ENCODE measurements at places on chromosomes 12 and 14.

DNA sequence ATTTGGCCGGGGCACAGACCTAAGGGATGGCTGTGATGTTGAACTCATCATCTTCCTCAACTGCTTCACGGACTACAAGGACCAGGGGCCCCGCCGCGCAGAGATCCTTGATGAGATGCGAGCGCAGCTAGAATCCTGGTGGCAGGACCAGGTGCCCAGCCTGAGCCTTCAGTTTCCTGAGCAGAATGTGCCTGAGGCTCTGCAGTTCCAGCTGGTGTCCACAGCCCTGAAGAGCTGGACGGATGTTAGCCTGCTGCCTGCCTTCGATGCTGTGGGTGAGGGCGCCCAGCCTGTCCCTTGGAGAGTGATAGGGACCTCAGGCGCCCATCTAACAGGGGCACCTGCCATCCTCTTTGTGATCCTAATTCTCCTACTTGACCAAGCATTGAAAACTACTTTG is 12.4 kb downstream of the OAS3 start:
- H3K27me3 ChIP-seq, result no peaks in the 10 kb centered on the region
- H3K4me1 ChIP-seq, result no peaks in the 10 kb centered on the region
- H3K36me3 ChIP-seq, result peaks cover 7% of the 10 kb centered on the region
- no peak overlapping the region for H3K27ac ChIP-seq
- DNase-seq, result no peak
- no peak overlapping the region for H3K4me3 ChIP-seq

GRCh38 chr12:92654929-92655328 is 47.9 kb upstream of the PLEKHG7 start:
- H3K4me1 ChIP-seq, result peaks cover 4% of the 10 kb centered on the region
- H3K27me3 ChIP-seq, result peaks cover 15% of the 10 kb centered on the region
- H3K4me3 ChIP-seq, result no peak overlapping the region
- no peak for DNase-seq
- H3K27ac ChIP-seq, result no peak overlapping the region

GRCh38 chr12:121301876-121302275 is 5.4 kb upstream of the CAMKK2 start:
- no peak overlapping the region for H3K4me3 ChIP-seq
- H3K27ac ChIP-seq, result no peak overlapping the region
- H3K36me3 ChIP-seq, result no peaks in the 10 kb centered on the region
- DNase-seq, result peak; percentile 32

GRCh38 chr14:33480887-33481184 is 470.0 kb downstream of the EGLN3 start:
- H3K4me3 ChIP-seq, result no peak overlapping the region
- DNase-seq, result no peak
- no peaks in the 10 kb centered on the region for H3K4me1 ChIP-seq
- H3K27me3 ChIP-seq, result peaks cover 2% of the 10 kb centered on the region
- no peaks in the 10 kb centered on the region for H3K36me3 ChIP-seq
- no peak overlapping the region for H3K27ac ChIP-seq

DNA sequence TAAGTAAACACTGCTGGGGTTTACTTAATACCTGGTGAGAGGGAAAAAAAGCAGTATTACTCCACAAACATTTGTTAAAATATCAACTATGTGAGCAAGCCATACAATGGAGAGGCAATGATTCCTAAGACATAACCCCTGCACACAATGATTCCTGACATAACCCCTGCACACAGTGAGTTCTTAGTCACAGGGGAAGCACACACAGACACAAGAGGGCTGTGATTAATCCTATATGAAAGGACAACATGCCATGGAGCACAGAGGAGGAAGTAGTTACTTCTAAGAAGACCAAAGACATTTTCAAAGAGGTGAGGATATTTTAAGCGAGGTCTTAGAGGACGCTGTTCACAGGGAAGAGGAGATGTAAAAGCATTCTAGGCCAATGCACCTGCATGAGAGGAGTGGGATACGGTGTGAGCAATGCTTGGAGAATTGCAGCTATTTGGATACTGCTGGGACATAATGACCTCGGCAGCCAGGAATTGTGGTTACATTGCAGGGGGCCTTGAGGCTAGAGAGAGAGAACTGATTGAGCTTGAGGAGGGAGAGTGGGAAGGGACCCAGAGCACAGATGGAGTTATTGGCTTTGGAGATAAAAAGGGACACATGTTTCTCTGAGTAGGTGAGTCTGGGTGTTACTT is 211.9 kb downstream of the APAF1 start:
- DNase-seq, result no peak
- no peaks in the 10 kb centered on the region for H3K4me1 ChIP-seq
- H3K4me3 ChIP-seq, result no peak overlapping the region
- H3K36me3 ChIP-seq, result no peaks in the 10 kb centered on the region
- H3K27me3 ChIP-seq, result peaks cover 4% of the 10 kb centered on the region

DNA sequence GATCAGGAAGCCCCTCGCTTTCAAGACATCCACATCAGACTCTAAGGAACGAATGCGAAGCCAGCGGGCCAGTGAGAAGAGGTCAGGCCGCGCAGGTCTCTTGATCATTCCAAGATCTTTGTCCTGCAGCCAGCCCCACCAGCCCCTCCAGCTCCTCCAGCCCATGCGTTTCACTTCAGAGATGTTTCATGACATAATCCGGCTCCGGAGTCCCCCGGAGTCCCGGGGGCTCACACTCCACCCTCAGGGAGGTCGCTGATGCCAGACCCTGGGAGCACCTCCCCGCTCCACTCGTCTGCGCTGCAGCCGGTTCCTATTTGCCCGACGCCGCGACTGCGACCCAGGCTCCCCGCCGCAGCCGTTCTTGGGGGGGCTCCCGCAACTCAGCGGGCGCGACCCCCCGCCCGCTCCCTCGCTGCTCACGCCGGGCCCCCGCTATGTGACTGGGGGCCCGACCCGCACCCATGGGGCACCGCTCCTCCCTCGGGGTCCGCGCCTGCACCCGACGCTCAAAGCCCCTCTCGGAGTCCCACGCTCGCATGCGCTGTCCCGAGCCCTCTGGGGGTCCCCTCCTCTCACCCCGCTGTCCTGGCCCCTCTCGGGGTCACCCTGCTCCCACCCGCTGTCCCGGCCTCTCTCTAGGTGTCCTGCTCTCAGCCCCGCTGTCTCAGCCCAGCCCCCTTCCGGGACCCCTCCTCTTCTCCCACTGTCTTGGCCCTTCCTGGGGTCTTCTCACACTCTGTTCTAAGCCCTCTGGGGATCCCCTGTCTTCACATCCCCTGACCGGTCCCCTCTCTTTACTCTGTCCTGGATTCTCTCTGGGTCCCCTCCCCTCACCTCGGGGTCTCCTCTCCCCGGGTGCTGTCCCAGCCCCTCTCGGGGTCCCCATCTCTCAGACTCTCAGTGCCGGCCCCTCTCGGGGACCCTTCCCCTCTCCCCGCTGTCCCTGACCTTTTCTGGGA is 1.1 kb downstream of the TAOK3 start:
- H3K27me3 ChIP-seq, result peaks cover 3% of the 10 kb centered on the region
- peak overlapping the region; percentile 88 for H3K4me3 ChIP-seq
- DNase-seq, result no peak
- no peaks in the 10 kb centered on the region for H3K36me3 ChIP-seq

- no peak overlapping the region for H3K27ac ChIP-seq
- no peaks in the 10 kb centered on the region for H3K4me1 ChIP-seq
- H3K4me3 ChIP-seq, result no peak overlapping the region
- peaks cover 6% of the 10 kb centered on the region for H3K36me3 ChIP-seq
These were observed 30.4 kb upstream of the CHGA start for GRCh38 chr14:92892589-92892988.

DNA sequence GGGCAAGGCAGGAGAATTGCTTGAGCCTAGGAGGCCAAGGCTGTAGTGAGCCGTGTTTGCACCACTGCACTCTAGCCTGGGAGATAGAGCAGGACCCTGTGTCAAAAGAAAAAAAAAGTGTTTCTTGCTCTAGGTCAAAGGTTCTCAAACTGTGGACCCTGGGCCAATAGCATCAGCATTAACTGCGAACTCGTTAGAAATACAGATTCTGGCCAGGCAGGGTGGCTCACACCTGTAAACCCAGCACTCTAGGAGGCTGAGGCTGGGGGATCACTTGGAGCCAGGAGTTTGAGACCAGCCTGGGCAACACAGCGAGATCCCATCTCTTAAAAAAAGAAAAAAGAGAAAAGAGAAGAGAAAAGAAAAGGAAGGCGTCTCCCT is 858 bp downstream of the RILPL2 start:
- DNase-seq, result no peak
- H3K27ac ChIP-seq, result peak overlapping the region; percentile 93
- H3K4me3 ChIP-seq, result peak overlapping the region; percentile 96
- peaks cover 14% of the 10 kb centered on the region for H3K36me3 ChIP-seq

DNA sequence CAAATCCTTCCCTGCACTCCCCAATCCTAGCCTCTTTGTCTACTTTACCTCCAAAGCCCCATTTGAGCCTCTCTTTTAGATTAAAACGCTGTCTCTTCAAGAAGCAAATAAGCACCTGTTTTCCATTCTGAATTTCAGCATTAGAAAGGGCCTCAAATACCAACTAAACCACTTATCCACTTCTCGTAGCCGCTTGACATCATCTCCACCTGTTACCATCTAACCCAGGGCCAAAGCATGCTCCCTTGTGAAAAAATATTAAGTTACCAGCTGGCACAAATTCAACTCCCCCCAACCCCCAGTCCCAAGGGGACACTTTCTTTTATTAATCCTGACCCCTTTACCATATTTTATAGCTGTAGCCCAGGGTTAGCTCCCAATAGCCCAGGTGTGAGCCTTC is 43.1 kb downstream of the GPHB5 start:
- DNase-seq, result no peak
- H3K27ac ChIP-seq, result no peak overlapping the region
- H3K4me1 ChIP-seq, result no peaks in the 10 kb centered on the region
- peaks cover 1% of the 10 kb centered on the region for H3K27me3 ChIP-seq

- no peak overlapping the region for H3K27ac ChIP-seq
- no peak overlapping the region for H3K4me3 ChIP-seq
- no peaks in the 10 kb centered on the region for H3K27me3 ChIP-seq
- no peak for DNase-seq
- H3K4me1 ChIP-seq, result peaks cover 15% of the 10 kb centered on the region
These were observed 13.7 kb upstream of the PEBP1 start for GRCh38 chr12:118122264-118122663.

DNA sequence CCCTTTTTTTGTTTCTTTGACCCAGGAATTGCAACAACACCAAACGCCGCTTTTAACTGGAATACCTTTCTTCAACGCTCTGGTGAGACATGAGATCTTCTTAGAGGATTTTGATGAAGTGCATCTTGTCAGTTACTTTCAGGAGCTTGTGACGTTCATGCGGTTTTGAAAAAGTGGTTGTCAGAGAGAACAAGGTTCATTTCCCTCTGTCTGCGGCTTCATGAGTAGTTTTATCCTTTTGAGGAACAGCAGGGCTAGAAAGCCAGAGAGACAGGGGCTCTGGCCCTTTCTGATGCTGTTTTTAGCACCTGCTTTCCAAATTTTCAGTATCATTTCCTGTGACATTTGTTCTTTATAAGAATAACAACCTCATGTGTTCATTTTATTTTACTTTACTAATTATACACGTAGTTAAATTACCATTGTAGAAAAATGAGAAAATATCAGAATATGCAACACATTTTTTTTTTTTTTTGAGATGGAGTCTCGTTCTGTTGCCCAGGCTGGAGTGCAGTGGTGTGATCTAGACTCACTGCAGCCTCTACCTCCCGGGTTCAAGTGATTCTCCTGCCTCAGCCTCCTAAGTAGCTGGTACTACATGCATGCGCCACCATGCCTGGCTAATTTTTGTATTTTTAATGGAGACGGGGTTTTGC is 61.8 kb downstream of the GLT1D1 start:
- H3K27ac ChIP-seq, result no peak overlapping the region
- no peak overlapping the region for H3K4me3 ChIP-seq
- H3K27me3 ChIP-seq, result 0 out of 2 replicates have a peak, but pooled peaks cover 2% of the 10 kb centered on the region
- no peaks in the 10 kb centered on the region for H3K36me3 ChIP-seq
- DNase-seq, result no peak

DNA sequence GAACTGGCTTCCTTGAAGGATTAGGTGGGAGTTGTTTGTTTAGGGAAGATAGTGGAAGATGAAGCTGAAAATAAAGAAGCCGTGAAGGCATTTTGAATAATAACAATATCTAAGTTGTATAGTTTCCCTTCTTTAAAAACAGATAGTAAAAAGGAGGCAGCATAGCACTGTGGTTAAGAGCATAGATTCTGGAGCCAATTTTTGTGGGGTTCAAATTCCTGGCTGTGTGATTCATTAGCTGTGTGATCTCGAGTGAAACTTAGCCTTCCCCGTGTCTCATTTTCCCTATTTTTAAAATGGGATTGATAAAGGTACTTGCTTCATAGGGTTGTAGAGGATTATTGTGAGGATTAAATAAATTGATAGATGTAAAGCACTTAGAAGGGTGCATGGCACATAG is 104.5 kb downstream of the MYRFL start:
- no peak overlapping the region for H3K27ac ChIP-seq
- DNase-seq, result peak; percentile 8
- no peak overlapping the region for H3K4me3 ChIP-seq
- peaks cover 11% of the 10 kb centered on the region for H3K4me1 ChIP-seq

GRCh38 chr12:98224584-98225221 is 290.7 kb upstream of the TMPO start:
- H3K27me3 ChIP-seq, result peaks cover 2% of the 10 kb centered on the region
- no peaks in the 10 kb centered on the region for H3K4me1 ChIP-seq
- H3K4me3 ChIP-seq, result no peak overlapping the region
- H3K27ac ChIP-seq, result no peak overlapping the region

- peaks cover 18% of the 10 kb centered on the region for H3K4me1 ChIP-seq
- H3K27ac ChIP-seq, result no peak overlapping the region
- no peaks in the 10 kb centered on the region for H3K36me3 ChIP-seq
- H3K4me3 ChIP-seq, result no peak overlapping the region
These were observed 37.9 kb upstream of the GNG2 start for GRCh38 chr14:51822499-51822898.

- H3K4me1 ChIP-seq, result 0 out of 2 replicates have a peak, but pooled peaks cover 4% of the 10 kb centered on the region
- no peak overlapping the region for H3K27ac ChIP-seq
- no peaks in the 10 kb centered on the region for H3K36me3 ChIP-seq
- no peak overlapping the region for H3K4me3 ChIP-seq
These were observed 107.3 kb upstream of the ARHGAP5 start for GRCh38 chr14:31969699-31970240.

GRCh38 chr14:67170660-67171059 is 18.6 kb upstream of the GARIN2 start:
- H3K4me3 ChIP-seq, result no peak overlapping the region
- no peak overlapping the region for H3K27ac ChIP-seq
- no peak for DNase-seq
- H3K36me3 ChIP-seq, result peaks cover 14% of the 10 kb centered on the region
- H3K27me3 ChIP-seq, result no peaks in the 10 kb centered on the region
- H3K4me1 ChIP-seq, result peaks cover 37% of the 10 kb centered on the region

DNA sequence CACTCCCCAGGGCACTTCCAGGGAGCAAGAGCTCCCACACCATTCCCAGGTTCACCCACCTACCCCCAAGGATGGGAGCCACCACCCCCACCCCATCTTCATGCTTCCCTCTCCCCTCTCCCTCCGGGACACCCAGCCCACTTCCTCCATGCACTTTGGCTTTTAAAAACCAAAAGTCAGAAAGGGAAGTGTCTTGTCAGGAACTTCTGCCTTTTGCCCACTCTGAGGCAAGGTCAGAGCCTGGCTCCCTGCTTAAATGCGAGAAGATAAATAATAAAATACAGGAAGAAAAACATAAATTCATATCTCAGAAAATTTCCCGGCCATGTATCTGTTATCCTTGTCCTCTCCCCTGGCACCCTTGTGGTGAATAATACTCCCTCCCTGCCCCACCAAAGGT is 81.6 kb downstream of the PTGER2 start:
- H3K36me3 ChIP-seq, result no peaks in the 10 kb centered on the region
- no peak for DNase-seq
- peaks cover 7% of the 10 kb centered on the region for H3K27me3 ChIP-seq
- H3K4me3 ChIP-seq, result no peak overlapping the region
- peaks cover 27% of the 10 kb centered on the region for H3K4me1 ChIP-seq
- no peak overlapping the region for H3K27ac ChIP-seq

Data from HFFc6 (cell line).